Epithelial cell of esophagus (primary cell): ENCODE measurements at places on chromosomes 6 and 20.

DNA sequence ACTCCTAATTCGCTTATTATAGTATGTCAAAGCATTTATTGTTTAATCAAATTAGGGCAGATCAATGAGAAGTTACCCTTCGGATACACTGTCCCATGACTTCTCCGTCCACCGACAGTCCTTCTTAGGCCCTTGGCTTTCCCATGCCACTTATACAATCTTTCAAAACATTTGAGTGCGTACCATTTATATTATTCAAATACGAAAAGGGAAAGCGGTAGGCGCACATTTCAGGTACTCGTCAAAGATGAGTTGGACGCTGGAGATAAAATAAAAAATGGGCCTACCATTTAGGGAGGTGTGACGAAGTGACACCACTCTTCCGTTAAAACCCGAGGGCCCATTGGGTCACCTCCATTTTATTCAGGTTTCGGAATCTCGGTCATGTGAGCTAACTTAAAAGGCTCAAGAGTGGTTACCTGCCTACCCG lies 542 bp upstream of the AFG1L start:
- DNase-seq: no peak

DNA sequence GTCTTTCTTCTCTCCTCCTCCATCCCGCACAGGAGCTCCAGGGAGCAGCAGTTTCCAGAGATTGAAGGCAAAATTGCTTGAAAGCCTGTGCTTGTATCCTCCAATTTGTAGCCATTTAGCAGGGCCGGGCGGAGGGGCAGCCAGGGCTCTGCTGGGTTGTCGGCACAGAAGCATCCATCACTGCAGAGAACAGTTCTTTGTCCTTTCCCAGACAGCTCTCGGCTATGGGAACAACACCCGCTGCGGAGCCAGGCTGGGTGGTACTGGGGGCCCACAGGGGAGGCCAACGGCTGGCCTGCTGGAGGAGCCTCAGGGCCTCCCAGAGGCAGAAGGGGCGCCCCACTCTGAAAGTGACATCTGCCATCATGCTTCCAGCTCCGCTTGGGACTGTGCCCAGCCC lies 7.8 kb downstream of the HRH3 start:
- no peak for DNase-seq

DNA sequence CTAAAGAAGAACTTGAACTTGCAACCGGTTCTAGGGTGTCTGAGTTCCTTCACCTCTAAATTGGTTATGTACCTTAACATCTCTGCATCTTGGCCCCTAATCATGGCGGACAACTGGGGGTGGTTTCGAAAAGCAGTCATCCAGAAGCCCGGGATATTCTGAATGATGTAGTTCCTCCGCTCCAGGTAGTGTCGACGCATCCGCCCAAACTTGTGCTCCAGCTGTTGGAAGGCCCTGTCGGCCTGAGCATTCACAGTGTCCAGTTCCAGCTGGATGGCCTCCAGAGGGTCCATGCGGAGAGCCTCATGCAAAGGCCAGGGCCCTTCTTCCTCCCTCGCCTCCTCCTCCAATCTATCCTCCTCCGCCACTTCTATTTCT lies 887 bp downstream of the TSPYL1 start:
- DNase-seq: peak; percentile 35

DNA sequence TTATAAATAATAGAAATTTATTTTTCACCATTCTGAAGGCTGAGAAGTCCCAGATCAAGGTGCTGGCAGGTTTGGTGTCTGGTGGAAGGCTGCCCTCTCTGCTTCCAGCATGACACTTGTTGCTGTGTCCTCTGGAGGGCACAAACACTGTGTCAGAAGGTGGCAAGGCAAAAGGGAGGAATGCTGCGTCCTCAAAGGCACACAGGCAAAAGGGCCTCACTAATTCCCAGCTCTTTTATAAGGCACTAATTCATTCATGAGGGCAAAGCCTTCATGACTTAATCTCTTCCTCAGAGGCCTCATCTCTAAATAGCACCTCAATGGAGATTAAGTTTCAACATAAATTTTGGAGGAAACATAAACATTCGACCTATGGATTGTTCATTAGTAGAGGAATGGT lies 209.5 kb upstream of the SMLR1 start:
- DNase-seq: no peak

DNA sequence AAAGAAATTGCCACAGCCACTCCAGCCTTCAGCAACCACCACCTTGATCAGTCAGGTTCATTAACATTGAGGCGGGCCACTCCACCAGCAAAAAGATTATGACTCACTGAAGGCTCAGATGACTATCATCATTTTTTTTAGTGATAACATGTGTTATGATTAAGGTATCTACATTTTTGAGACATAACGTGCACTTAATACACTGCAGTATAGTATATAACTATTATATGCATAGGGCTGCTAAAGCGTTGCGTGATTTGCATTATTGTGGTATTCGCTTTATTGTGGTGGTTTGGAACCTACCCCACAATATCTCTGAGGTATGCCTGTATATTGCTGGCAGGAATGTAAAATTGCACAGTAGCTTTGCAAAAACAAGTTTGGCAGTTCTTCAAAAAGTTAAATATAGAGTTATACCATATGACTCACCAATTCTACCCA lies 6.8 kb upstream of the RIPK1 start:
- DNase-seq: peak; percentile 88

GRCh38 chr20:52933867-52934266 lies 38.3 kb upstream of the TSHZ2 start:
- DNase-seq: no peak

DNA sequence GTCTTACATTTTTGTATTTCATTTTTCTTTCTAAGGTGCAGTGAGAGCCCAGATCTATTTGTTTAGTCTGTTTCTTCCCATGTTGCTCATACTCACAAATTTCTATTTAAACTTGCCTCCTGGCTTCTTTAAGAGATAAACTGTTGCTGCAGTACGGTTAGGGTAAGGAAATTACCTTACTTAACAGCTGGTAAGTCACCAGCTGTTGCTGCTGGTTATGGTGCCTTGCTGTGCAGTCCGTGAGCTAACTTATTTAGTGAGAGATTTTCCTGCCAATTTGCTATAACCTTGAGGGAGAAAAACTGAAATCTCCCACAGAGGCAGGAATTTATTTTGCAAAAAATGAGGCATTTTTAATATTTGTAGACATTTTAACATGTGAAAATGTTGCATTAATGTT lies 261.0 kb downstream of the UST start:
- DNase-seq: no peak
